ENCODE measurements at places on chromosomes 5 and 9. TPM values are rescaled to one million over a fixed set of nuclear protein-coding genes. Genes with fewer than 3 reads are reported as not detected.

Gene PCDH1
- 0.36 TPM for total RNA-seq

Gene RPL12
- total RNA-seq: 2,052 TPM

- DNase-seq: no peak
- H3K27ac ChIP-seq: no peak overlapping the region
- H3K4me3 ChIP-seq: no peak overlapping the region
- peaks cover 8% of the 10 kb centered on the region for H3K4me1 ChIP-seq
- no peaks in the 10 kb centered on the region for H3K27me3 ChIP-seq
Observed at GRCh38 chr5:43204958-43205357, 12.9 kb downstream of the NIM1K start.

DNA sequence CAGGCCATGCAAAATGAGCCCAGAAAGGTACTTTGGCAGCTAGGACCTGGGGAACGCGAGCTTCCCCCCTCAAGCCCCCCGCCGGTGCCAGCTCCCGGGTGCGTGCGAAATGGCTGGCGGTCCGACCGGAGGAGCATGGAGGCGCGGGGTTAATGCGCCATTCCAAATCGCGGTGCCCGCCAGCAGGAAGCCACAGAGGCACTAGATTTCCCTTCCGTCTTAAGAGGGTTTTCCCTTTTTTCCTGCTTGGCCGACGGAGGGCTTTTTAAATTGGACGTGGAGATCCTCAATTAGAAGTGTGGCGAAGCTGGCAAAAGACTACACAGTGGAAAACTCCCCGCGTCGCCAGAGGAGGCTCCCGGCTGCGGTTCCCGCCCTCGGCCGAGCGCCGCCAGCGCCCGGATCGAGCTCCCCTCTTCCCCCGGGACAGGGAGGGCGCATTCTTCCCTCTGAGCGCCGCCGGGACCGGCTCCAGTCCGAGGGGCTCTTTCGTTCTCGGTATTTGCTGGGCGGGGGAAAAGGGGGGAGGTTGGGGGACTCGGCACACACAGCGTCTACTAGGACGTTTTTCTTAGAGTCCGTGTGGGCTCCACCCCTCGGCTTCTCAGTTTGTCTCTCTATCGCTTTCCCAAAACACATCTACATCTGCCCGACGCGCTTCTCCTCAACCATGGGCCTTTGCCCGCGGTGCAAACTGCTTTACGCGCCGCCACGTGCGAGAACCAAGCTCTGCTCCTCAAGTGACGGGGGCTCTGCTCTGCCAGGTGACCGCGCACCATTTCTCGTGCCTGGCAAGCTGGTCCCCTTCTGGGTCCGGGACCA is 3.0 kb downstream of the GDNF start:
- H3K36me3 ChIP-seq: no peaks in the 10 kb centered on the region
- no peak for DNase-seq
- H3K27ac ChIP-seq: no peak overlapping the region
- peaks cover 3% of the 10 kb centered on the region for H3K4me1 ChIP-seq
- H3K27me3 ChIP-seq: peaks cover 32% of the 10 kb centered on the region

Gene MTREX
- 66.2 TPM for total RNA-seq

DNA sequence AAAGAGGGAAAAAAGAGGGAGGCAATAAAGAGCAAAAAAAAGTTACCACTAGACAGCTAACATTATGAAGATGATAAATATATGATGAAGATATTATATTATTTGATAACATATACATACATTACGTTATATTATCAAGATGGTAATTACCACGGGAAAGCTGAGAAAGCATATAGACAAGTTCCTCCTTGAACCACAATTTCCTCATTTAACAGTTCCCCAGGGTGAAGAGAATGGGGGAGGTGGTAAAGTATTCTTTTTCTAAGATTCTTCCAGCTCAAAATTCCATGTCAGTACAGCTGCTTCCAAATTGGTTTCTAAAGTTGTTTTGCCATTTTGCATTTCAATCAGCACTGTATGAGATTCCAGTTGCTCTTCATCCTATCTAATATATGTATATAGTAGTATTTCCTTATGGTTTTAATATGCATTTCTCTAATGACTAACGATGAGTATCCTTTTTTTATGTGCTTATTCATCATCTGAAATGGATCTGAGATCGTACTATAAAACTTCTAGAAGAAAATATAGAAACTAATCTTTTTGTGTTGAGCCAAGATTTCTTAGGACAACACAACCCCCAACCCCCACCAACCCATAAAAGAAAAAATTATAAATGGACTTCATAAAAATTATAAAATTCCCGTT is 49.5 kb upstream of the C9orf72 start:
- H3K36me3 ChIP-seq: no peaks in the 10 kb centered on the region
- H3K4me3 ChIP-seq: no peak overlapping the region
- H3K27ac ChIP-seq: no peak overlapping the region
- H3K27me3 ChIP-seq: no peaks in the 10 kb centered on the region
- DNase-seq: no peak
- H3K4me1 ChIP-seq: no peaks in the 10 kb centered on the region

Gene PCDHB16
- not detected for total RNA-seq

Gene IL3
- not detected for total RNA-seq

Gene MACIR
- total RNA-seq: 11.0 TPM

DNA sequence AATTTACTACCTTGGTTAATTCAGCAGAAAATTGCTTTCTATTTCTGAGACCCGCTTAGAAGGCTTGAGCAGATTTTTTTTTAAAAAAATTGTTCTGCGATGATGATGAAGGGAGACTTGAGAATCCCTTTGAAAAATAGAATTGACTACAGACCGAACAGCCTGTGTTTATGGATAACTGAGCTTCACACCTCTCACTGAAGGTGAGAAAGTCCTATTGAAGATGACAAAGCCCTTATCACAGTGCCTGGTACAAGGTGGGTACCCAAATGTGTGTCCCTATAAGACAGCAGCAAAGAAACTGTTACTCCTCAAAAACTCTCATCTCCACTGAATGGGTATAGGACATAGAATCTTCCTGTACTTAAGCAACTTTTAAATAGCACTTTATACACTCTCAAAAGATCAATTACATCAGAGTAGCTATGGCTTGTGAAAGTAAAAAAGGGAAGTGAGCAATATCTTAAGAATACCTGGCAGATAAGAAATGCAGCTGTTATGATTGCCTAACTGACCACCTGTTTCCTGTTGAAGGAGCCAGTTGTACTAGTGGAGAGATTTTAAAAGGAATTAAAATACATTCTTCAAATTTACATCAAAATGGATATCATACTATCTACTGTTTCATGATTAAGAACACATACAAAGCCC is 419.7 kb downstream of the CHSY3 start:
- H3K36me3 ChIP-seq: no peaks in the 10 kb centered on the region
- peak; percentile 72 for DNase-seq
- peaks cover 14% of the 10 kb centered on the region for H3K4me1 ChIP-seq
- no peak overlapping the region for H3K4me3 ChIP-seq
- peak overlapping the region; percentile 70 for H3K27ac ChIP-seq

GRCh38 chr5:109351988-109352864 is 57.5 kb downstream of the PJA2 start:
- H3K36me3 ChIP-seq: peaks cover 18% of the 10 kb centered on the region
- DNase-seq: no peak
- no peaks in the 10 kb centered on the region for H3K27me3 ChIP-seq
- H3K4me3 ChIP-seq: no peak overlapping the region
- no peak overlapping the region for H3K27ac ChIP-seq
- no peaks in the 10 kb centered on the region for H3K4me1 ChIP-seq

- peaks cover 75% of the 10 kb centered on the region for H3K4me1 ChIP-seq
- peak overlapping the region; percentile 90 for H3K27ac ChIP-seq
- H3K27me3 ChIP-seq: no peaks in the 10 kb centered on the region
- no peak for DNase-seq
- H3K36me3 ChIP-seq: no peaks in the 10 kb centered on the region
Observed at GRCh38 chr5:141507387-141508091, 18.7 kb downstream of the PCDHGC5 start.

GRCh38 chr5:138646671-138647070 is 71.5 kb upstream of the HSPA9 start:
- peaks cover 24% of the 10 kb centered on the region for H3K4me1 ChIP-seq
- no peaks in the 10 kb centered on the region for H3K36me3 ChIP-seq
- no peak overlapping the region for H3K4me3 ChIP-seq
- no peak overlapping the region for H3K27ac ChIP-seq
- H3K27me3 ChIP-seq: no peaks in the 10 kb centered on the region

- no peak for DNase-seq
- peak overlapping the region; percentile 97 for H3K4me3 ChIP-seq
- no peaks in the 10 kb centered on the region for H3K4me1 ChIP-seq
- no peaks in the 10 kb centered on the region for H3K36me3 ChIP-seq
Observed at GRCh38 chr5:103120607-103121200, 603 bp downstream of the PPIP5K2 start.

Gene PRRT1B
- not detected for total RNA-seq

DNA sequence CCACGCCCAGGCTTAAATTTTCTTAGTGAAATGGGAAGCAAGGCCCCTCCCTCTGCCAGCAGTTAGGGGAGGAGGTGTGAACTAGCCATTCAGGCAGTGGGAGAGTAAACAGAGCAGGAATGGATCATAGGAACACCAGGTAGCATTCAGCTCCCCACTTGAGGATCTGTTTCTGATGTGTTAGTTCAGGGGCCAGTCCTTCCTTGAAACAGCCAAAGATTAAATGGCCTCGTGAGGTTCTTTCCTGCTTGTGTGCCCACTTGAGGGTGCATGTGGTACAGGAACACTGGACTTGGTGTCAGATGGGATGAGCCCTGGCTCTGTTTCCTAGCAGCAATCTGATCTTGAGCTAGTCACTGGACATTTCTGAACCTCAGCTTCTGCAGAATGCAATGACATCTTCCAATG is 21.2 kb downstream of the FAXDC2 start:
- no peak overlapping the region for H3K4me3 ChIP-seq
- DNase-seq: no peak
- H3K27me3 ChIP-seq: no peaks in the 10 kb centered on the region
- H3K4me1 ChIP-seq: no peaks in the 10 kb centered on the region

DNA sequence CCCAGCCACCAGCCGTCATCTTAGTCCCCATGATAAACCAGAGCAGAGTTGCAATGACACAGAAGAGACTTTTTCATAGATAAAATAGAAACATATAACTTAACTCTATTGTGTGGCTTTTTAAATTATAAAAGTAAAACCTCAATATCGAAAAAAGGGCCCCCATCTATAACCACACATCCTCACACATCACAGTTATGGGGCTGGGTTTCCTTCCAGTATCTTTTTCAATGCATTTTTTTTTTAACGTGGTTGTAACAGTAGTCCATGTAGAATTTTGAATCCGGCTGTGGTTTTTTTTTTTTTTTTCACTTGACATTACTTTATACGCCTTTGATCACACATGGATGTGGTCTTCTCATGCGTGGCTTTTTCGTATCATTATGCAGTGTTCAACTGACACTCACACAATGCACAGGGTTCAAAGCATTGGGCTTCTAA is 77.4 kb downstream of the CFAP77 start:
- no peak for DNase-seq
- no peak overlapping the region for H3K27ac ChIP-seq
- peaks cover 4% of the 10 kb centered on the region for H3K27me3 ChIP-seq
- no peaks in the 10 kb centered on the region for H3K4me1 ChIP-seq
- H3K4me3 ChIP-seq: no peak overlapping the region
- no peaks in the 10 kb centered on the region for H3K36me3 ChIP-seq

Gene VDAC1
- total RNA-seq: 323 TPM

DNA sequence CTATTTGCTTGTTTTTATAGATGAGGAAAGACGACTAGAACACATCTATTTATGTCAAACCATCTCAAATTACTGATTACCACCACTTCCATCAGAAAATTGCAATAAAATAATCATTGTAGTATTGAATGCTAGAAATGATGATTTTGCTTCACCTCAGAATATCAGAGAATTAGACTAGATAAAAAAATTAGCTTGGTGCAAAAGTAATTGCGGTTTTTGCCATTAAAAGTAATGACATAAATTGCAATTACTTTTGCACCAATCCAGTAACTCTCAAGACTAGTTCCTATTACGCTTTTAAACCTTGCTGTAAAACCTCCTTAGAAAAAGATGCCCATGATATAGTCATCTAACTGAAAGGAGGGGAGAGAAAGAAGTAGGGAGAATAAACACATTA is 556.7 kb upstream of the GRIN3A start:
- no peak overlapping the region for H3K27ac ChIP-seq
- H3K27me3 ChIP-seq: no peaks in the 10 kb centered on the region
- no peaks in the 10 kb centered on the region for H3K4me1 ChIP-seq
- no peaks in the 10 kb centered on the region for H3K36me3 ChIP-seq
- DNase-seq: no peak
